ENCODE measurements at places on chromosomes 2 and 18. TPM values are rescaled to one million over a fixed set of nuclear protein-coding genes. Genes with fewer than 3 reads are reported as not detected.

TRIM43 gene
- not detected for total RNA-seq

SLC9A4 gene
- total RNA-seq, result under 0.01 TPM

UBE2F gene
- total RNA-seq, result 27.7 TPM

UGT1A5 gene
- total RNA-seq, result not detected

SIX2 gene
- total RNA-seq, result 0.41 TPM

PDE1A gene
- 51.0 TPM for total RNA-seq

ASXL3 gene
- 87.2 TPM for total RNA-seq

TNFAIP6 gene
- total RNA-seq, result 0.41 TPM

SPDYA gene
- 0.82 TPM for total RNA-seq

FOXD4L1 gene
- total RNA-seq, result 0.41 TPM

LIPG gene
- total RNA-seq, result 10.2 TPM

LOXHD1 gene
- 0.41 TPM for total RNA-seq

MALL gene
- total RNA-seq, result 2.9 TPM

CCDC68 gene
- 1.2 TPM for total RNA-seq

UGT1A4 gene
- total RNA-seq, result not detected

SEPTIN10 gene
- 115 TPM for total RNA-seq

ING5 gene
- total RNA-seq, result 24.1 TPM

RPE gene
- total RNA-seq, result 68.5 TPM

DSC1 gene
- not detected for total RNA-seq

RNF125 gene
- 2.0 TPM for total RNA-seq

REL gene
- 5.7 TPM for total RNA-seq

MAP3K19 gene
- 0.41 TPM for total RNA-seq

HOXD4 gene
- total RNA-seq, result not detected

RAPH1 gene
- 35.9 TPM for total RNA-seq

ZNF396 gene
- 4.1 TPM for total RNA-seq

CXCR1 gene
- total RNA-seq, result under 0.01 TPM

NEU2 gene
- not detected for total RNA-seq

RIT2 gene
- total RNA-seq, result 29.3 TPM

C2orf72 gene
- total RNA-seq, result 27.7 TPM

FAM110C gene
- 8.6 TPM for total RNA-seq

GLI2 gene
- 0.41 TPM for total RNA-seq

RASGRP3 gene
- total RNA-seq, result 7.7 TPM

MGAT4A gene
- 38.3 TPM for total RNA-seq

PER2 gene
- 5.3 TPM for total RNA-seq

IL1R1 gene
- 0.41 TPM for total RNA-seq

FEV gene
- total RNA-seq, result not detected

PLB1 gene
- total RNA-seq, result 1.2 TPM

HTR2B gene
- 0.41 TPM for total RNA-seq

FANCL gene
- total RNA-seq, result 100 TPM

SLC39A6 gene
- total RNA-seq, result 231 TPM

CD8B2 gene
- under 0.01 TPM for total RNA-seq

SERPINB13 gene
- total RNA-seq, result 0.41 TPM

FAM168B gene
- total RNA-seq, result 159 TPM

ITGA4 gene
- total RNA-seq, result 6.9 TPM

ARMC9 gene
- 15.1 TPM for total RNA-seq

SOCS6 gene
- 53.4 TPM for total RNA-seq

CYTIP gene
- 2.9 TPM for total RNA-seq

IL36A gene
- not detected for total RNA-seq

IL1F10 gene
- total RNA-seq, result not detected

COL5A2 gene
- total RNA-seq, result 19.2 TPM

LYPD6 gene
- total RNA-seq, result 9.4 TPM

ACVR1 gene
- total RNA-seq, result 14.7 TPM

ATG16L1 gene
- total RNA-seq, result 35.9 TPM
